ENCODE measurements at places on chromosomes 7 and 10.

DNA sequence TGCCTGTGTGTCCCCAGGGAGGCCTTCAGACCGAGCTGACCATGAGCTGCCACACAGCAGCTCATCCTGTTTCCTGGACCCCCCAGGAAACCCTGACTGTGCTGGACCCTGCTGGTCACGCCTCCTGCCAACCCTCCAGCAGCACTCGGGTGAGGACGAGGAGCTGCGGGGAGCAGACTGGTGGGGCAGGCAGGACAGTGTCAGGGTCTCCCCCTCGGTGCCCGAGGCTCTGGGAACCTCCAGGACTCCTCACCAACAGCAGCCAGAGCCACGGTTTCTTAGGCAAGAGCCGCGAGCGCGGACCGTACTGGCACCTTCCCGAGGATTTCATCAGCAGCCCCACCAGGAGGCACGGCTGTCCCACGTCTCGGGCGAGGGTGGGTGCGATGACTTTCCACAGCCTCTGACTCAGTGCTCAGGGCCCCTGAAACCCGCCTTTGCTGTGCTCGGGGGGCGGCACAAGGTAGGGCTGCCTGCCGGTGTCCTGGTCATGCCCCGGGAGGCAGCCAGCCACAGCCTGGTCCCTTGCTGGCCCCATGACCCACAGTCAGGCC, 186.9 kb downstream of the ELFN1 start:
- no peak for DNase-seq

DNA sequence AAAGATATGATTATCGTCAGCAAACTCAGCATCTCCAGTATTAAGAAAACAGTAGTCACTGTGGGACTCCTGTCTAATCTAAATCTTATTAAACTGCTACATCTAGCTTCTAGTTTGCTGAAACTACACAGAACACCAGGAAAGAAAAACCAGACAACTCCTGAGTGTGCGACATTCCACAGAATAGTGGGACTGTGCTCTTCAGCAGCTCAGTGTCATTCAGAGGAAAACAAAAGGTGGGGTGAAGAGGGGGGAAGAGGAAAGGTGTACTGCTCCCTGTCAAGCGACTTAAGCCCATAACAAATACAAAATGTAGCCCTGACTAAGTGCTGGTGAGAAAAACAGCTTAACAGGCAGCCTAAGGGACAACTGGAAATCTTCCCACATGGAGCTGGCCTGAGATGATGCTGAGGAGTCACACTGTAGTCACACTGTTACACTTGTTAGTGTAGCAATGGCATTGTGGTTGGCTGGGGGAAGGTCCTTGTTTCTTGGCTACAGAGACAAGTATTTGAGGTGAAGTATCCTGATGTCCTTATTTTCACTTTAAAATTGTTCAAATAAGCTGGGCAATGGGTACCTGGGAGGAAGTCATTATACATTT, 135.5 kb downstream of the USP6NL start:
- DNase-seq = no peak

- DNase-seq = no peak
Observed at GRCh38 chr7:132082394-132082793, 493.9 kb downstream of the PLXNA4 start.

GRCh38 chr10:74825371-74826141, 844 bp upstream of the KAT6B start:
- DNase-seq = peak; percentile 14

- DNase-seq = no peak
Observed at GRCh38 chr7:55233001-55233400, 132.1 kb upstream of the LANCL2 start.

DNA sequence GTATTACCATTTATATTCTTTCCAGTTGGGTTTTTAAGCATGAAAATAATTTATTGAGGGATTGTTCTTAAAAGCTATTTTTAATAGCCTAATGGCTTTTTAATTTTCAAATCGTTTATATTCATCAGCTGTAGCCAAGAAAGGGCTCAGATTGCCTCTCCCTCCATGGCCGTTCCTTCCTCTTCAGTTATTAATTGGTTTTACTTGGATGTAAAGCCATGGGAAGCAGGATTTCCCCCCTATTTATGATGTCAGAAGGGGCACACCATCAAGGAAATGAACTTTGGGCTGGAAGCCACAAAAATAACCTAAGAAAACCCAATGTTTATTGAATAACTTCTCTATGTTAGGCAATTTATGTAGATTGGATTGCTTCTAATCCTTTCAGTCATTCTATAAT, 656.3 kb downstream of the TYW1 start:
- DNase-seq = no peak

- DNase-seq = no peak
Observed at GRCh38 chr7:50226669-50227068, 77.8 kb upstream of the IKZF1 start.

DNA sequence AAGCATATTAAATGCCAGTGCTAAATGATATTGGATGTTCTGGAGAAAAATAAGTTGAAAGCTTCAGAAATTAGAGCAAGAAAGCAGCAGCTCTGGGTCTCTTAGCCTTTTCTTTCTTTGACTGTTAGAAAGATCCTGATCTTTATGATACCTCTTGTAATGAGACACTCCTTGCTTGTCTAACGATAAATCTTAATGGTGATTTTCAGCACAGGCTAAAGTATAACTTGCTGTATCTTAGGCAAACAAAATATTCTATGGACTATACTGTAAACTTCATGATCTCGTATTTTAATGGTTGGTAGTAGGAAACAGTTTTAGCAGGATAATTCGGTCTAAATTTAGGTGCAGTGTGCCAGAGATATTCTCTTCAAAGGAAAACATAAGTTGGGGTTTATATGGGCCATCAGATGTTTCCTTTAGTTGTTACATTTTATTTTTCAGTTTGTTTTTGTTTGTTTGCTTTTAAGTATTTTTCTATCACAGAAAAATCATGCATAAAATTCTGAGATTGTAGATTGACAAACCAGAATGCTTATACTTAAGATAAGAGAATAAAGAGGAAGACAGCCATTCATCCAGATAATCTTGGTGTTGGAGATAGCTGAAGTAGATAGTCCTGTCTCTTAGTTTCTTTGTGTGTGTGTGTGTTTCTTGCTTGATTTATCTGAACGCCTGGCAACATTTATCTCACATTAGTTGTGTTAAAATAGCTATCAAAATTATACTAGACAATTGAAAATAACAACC, 4.7 kb downstream of the CASD1 start:
- DNase-seq = peak; percentile 58

GRCh38 chr10:110946496-110946895, 27.1 kb downstream of the SHOC2 start:
- no peak for DNase-seq

DNA sequence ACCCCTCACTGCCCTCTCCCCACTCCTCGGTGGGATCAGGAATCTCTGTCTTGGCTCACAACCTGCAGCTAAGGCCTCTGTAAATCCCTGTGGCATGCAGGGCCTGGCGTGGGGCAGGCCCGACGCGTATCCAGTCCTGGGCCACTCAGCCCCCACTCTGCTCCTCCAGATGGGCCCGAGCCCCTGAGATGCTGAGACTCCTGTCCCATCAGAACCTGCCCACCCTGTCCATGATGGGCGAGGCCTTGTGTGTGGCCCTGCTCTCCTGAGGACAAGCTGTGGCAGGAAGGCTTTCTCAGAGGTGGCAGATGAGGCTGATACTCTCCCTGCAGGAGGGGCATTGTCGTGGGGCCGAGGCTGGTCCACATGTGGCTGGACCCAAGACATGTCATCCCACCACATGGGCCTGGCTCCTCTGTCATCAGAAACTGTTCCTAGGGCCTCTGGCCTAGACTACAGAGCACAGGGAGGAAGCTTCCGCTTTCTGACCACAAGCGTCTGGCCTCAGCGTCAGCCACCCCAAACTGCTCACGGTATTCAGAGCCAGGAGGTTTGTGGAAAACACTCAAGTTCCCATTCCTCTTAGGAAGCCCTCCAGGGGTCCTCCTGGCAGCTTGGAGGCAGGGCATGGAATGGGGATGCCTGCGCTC, 6.0 kb downstream of the ALOX5 start:
- DNase-seq = no peak

DNA sequence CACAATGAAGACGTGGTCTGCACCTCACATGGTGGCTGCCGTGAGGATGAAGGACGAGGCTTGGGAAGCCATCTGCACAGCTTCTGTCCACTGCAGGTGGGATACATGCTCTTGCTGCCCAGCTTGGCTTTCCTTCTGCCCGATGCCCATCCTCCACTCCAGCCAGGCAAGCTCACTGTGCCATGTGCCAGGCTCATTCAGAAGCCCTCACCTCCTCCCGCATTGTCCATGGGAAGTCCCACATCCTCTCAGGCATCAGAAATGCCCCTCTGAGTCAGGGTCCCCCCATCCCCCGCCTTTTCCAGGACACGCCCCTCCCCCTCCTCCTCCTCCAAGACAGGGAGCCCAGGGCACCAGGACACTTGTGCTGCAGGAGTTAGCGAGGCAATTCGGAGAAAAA, 4.6 kb upstream of the NOM1 start:
- no peak for DNase-seq

GRCh38 chr7:130409712-130410072, 29.4 kb downstream of the CPA1 start:
- no peak for DNase-seq

GRCh38 chr10:43775384-43775783, 126.7 kb upstream of the ZNF32 start:
- DNase-seq = no peak

DNA sequence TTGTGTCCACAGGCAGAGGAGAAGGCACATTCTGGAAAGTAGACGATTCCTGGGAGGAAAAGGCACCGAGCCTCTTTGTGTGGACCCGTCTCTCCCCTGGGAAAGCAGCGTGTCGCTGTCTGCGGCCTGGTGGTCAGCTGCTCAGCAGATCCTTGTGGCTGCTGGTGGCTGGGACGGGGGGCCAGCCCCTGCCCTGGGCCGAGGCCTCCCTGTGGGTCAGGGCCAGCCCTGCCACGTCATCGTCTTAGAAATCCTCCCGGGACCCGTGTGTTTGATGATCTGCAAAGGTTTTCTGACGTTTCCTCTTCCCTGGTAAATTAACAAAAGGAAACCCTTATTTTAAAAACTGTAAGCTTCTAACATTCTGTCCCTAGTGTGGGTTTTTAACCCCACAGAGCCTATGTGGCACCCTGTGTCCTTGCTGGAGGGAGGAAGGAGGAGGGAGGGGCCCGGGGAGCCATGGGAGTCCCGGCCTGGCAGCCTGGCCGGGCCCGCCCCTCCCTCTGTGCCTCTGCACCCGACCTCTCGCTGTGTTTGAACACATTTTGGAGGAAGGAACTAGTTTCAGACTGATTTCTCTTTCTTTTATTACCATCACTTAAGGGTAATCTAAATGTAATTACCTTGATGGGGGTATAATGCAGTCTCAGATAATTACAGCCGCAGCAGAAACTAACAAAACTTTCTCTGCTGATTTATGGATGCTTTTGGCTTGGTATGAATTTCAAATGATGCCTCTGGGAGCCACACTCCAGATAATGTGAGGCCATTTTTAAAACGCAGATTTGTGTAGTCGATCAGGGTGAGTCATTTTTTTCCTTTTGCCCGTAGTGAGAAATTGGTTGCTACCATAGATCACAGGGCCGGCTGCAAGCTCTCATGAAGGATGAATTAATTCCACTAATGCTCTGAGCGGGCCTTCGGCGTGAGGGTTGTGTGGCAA, 85.5 kb downstream of the NKX6-2 start:
- DNase-seq = peak; percentile 22

- no peak for DNase-seq
Observed at GRCh38 chr7:17333221-17333620, 34.8 kb downstream of the AHR start.

DNA sequence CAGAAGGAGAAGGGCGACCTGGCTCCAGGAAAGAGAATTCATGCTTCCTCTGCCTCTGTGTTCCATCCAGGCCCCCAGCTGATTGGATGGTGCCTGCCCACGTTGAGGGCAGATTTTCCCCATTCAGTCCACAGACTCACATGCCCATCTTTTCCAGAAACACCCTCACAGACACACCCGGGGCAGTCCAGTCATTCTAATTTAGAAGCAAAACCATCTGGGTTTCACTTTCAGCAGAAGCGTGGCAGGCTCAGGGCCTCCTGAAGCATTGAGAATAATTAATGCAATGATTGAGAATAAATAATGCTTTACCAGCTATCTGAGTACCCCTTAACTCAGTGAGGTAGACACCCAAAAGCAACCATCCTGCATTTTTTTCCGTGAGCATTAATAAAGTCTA, 30.2 kb upstream of the CREB5 start:
- DNase-seq = no peak

DNA sequence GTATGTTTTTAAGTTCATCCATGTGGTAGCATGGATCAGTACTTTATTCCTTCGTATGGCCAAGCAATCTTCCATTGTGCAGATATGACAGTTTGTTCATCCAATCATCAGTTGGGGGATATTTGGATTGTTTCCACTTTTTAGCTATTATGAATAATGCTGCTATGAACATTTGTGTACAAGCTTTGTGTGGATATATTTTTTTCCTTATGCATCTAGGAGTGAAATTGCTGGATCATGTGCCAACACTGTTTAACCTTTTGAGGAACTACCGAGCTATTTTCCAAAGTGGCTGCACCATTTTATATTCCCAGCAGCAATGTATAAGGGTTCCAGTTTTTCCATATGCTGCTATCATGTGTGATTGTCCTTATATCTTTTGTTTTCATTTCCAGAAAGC, 140.1 kb downstream of the HIBADH start:
- no peak for DNase-seq

DNA sequence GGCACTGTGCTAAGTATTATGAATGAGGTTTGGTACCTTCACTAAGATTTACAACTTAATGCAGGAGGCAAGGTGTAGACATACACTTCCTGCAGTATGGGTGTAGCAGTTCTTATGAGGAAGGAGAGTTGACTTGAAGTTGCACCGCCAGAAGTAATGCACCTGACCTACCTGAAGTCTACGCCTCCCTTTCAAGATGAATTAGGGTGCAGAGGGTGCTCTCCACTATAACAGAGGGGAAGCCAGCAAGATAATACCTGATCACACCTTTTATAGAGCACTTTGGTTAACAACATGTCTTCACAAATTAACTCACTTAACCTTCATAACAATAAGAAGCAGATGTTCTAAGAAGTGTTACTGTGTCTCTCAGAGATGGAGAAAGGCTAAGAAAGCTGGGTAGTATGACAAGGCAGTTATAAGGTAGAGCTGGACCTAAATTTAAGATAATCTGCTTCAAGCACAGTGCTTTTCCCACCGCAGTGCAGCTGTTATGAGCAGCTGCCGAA, 552 bp upstream of the RAB18 start:
- DNase-seq = no peak

GRCh38 chr10:34380856-34381255, 434.2 kb downstream of the PARD3 start:
- DNase-seq = no peak

- no peak for DNase-seq
Observed at GRCh38 chr7:129431911-129432643, 2.2 kb upstream of the STRIP2 start.

DNA sequence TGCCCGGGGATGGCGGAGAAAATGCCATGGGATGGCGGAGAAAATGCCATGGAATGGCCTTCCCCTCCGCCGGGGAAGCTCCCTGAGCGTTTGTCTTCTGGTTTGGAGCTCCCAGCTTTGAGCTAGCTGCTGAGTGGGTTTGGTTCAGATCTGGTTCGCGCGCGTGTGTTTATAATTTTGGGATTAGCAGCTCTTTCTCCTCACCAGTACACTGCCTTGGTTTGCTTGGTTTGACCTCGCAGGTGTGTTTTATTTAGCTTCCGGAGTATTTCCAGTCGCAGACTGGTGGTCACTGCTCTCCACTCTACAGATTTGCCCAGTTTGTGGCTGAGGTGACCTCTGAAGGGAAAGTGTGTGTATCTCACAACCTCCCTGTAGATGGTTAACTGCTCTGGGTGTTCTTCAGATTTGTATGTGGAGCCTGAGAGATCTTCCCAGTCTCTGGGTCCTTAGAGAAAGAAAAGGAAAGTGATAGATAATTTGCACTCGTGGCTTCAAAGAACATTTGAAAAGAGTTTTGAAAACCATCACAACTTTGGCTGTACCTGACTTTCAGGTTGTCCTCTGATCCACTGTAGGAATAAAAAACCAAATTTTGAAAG, 597 bp downstream of the ZNF277 start:
- peak; percentile 17 for DNase-seq
